Femur (tissue), 1 donor: ENCODE measurements at places on chromosomes 7 and 10.

DNA sequence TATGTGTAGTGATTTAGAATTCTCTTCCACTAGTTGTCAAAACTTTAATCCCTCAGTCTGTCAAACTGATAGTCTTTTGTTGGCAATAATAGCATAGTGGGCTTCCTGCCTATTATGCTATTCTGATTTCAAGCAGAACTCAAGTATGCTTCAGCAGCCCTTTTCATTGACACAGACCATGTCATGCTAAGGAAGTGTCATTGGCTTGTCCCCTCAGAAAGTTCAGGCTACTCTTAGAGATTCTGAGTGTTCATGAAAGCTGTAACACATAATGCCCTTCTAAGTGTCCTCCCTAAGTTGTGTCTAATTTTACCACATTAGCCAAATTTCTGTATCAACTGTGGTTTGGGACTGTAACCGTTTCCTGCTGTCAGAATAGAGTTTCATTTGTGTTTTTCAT, 198.7 kb downstream of the THSD7A start:
- DNase-seq, result no peak

- DNase-seq, result no peak
Observed at GRCh38 chr10:11759347-11759746, 17.2 kb downstream of the ECHDC3 start.

- DNase-seq, result peak; percentile 77
Observed at GRCh38 chr7:158587162-158588084, at the start of gene PTPRN2. TSS of gene PTPRN2 (minus strand) at chr7:158587823.

DNA sequence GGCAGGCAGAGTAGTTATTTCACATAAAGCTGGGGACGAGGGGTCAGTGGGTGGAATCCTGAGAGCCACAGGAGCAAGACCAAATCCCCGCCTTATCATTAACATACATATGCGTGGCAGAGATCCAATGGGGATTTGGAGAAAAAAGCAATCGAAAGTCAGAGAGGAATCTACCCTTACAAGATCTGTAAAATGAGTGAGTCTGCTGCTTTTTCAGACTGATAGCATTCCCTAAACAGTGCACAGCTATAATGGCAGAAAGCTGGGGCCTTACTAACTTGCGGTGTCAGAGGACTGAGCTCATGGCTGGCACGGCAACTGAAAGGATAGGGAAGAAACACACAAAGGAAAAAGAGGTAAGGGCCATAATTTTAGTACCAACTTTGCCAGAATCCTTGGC, 25.0 kb downstream of the GPR22 start:
- no peak for DNase-seq

DNA sequence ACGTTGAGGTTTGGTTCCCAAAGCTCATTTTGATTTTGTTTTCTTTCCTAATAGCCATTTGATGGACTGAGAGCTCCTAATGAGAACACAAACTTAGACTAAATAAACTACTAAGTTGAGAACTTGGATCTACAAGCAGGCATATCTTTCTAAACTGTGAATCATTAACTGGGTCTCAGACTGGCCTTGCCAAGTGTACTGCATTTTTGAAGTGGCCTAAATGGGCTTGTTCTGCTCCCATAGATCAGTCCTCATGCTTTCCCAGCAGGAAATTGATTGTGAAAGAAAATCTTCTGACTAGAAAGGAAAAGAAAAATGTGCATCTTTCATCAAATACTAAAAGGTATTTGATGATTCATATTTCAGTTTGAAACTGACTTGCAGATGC, 46.7 kb upstream of the RBM33 start:
- no peak for DNase-seq

DNA sequence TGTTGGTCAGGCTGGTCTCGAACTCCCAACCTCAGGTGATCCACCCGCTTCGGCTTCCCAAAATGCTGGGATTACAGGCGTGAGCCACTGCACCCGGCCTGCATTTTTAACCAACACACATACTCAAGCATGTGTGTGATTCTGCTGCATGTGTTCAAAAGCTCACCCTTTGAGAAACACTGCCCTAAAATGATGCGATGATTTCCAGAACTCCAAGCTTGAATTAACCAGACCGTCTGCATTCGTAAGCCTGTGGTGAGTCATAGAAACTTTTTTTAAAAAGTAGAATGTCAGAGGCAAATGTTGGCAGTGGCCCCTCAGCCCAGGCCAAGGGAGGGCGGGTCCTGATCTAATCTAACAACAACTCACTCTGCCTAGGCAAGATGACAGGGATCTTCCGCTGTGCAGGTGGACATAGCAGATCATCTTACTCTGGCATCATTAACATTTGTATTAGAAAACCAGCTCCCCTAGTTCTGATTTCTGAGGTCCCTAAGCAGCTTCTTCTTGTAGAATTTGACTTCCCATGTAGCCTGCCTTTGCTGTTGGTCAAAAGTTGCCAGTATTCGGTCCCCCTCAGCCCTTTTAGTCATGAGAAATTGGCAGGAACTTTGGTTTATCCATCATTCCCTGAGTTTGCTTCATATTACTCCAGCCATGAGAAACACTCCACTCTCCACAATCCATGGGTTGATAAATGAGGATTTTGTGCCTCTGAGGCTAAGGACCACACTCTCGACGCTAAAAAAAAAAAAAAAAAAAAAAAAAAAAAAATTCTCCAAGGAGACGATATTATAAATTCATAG, 190.4 kb downstream of the SKIDA1 start:
- peak; percentile 78 for DNase-seq

DNA sequence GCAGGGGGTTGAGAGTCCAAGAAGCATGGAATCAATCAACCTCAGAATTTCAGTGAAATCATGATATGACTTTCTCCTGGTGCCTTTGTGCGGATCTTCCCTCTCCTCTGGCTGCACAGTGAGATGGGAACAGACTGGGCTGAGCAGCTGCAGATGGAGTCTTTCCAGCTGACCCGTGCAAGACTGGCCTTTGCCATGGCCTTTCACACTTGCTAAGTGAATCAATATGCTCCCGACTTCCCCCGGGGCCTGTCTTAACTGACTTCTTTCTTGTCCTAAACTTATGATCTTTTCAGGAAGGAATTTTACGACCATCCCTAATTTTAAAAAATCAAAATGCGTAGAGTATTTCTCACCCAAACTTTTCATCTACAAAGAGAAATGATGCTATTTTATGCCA, 469.9 kb downstream of the GALNT17 start:
- peak; percentile 65 for DNase-seq

DNA sequence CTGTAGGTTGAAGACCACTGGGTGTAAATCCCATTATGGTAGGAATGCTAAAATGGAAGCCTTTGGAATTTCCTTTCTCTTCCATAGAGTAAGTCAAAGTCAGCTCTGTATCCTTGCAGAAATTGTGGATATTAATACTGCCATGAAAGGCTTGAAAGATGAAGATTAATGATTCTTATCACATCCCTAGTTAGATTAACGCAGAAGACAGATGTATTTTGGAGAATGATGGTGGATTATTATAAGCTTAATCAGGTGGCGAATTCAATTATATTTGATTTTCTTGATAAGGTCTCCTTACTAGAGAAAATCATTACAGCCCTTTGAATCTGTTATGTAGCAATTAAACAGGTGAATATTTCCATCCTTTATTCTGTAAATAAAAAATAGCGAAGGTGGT, 270.1 kb downstream of the PHF14 start:
- no peak for DNase-seq

- no peak for DNase-seq
Observed at GRCh38 chr7:30353532-30353931, 69.1 kb downstream of the ZNRF2 start.

DNA sequence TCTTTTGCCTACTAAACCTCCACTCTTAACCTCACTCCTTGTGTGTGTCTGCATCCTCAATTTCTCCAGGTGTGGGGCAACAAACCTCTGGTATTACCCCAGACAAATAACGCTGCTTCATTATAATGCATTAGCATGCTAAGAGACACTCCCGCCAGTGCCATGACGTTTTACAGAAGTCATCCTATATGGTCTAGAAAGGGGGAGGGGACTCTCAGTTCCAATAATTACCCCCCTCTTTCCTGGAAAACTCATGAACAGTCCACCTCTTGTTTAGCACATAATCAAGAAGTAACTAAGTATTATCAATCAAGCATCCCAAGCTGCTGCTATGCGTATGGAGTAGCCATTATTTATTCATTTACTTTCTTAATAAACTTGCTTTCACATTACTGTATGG, 364.5 kb downstream of the TYW1 start:
- DNase-seq, result no peak

GRCh38 chr7:54632696-54633095, 90.5 kb downstream of the VSTM2A start:
- DNase-seq, result no peak

DNA sequence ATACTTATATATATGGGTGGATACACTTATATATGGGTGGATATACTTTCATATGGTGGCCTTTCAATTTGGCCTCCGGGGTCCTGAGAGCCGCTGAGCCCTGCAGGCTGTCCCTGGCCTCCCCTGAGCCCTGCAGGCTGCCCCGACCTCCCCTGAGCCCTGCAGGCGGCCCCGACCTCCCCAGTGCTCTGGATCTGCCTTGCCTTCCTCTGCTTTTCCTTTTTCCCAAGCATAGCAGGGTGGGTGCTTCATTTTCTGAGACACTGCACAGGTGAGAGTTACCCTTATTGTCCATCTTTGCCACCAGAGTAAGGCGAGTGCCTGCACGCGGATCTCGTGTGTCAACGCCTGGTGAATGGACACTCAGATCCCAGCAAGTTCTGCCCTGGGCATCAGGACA, 106.6 kb downstream of the VIPR2 start:
- DNase-seq, result no peak

DNA sequence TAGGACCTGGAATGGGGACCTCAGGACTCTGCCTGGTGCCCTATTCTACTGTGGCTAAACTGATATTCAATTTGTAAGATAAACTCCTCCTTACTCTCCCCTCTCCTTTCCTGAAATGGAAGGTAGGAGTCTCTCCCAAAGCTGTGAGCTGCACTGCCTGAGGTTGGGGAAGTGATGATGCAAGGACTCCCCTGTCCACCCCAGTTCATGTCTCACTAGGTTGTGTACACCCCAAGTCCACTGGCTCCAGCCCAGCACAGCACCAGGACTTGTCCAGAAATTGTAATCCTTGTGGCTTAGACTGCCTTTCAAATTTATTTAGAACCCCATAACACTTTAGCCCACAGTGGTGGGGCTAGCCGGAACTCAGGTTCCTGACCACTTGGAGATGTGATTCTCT, 247.2 kb upstream of the CTBP2 start:
- no peak for DNase-seq

DNA sequence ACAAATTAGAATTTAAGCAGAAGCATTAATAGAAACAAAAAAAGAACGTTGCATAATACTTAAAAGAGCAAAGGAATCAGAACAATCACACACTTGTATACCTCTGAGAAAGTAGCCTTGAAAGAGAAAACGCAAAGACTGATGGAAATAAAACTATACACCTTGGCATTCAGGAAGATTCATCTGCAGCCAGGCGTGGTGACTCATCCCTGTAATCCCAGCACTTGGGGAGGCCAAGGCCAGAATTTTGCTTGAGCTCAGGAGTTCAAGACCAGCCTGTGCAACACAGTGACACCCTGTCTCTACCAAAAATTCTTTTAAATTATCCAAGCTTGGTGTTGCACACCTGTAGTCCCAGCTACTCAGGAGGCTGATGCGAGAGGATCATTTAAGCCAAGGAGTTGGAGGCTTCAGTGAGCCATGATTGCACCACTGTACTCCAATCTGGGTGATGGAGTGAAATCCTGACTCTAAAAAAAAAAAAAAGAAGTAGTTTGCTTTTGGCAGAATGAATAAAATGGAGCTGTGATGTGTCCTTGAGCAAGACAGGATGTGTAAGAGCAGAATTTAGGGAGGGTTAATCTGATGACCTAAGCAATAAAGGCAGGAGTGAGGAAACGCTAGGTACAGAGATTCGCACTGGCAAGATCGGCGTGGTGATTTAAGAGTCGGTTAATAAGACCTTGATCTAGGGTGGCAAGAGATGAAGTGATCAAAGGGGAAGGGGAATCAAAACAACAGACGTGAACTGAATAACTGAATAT, 75.8 kb upstream of the NRP1 start:
- no peak for DNase-seq

- no peak for DNase-seq
Observed at GRCh38 chr7:69844264-69844868, 246.1 kb downstream of the AUTS2 start.

DNA sequence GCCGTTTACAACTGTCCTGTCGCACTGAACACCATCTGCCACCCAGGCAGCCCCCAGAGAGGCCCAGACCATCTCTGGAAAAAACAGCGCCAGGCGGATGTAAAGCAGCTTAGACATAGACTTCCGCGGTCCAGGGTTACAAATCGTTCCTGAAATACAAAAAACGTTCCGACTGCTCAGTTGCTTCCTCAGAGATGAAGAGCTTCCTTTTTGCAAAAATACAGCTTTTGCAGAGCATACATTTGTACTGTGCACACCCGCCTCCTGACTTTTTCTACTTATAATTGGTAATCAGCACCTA, 11.4 kb downstream of the DAGLB start:
- peak; percentile 70 for DNase-seq

DNA sequence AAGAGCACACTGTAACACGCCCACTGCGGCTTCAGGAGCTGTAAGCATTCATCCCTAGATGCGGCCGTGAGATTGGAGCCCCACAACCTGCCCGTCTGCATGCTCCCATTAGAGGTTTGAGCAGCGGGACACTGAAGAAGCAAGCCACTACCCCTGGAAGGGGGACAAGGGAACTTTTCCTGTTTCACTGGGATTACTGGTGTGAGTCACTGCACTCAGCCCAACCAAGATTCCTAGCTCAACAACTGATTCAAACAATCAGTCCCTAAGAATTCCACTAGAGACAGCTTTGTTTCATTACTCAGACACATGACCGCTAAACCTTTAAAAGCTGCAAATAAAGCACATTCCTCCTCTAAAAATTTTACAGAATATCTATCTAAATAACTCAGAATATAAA, 69.8 kb downstream of the ORC5 start:
- DNase-seq, result no peak

- peak; percentile 38 for DNase-seq
Observed at GRCh38 chr10:100341953-100342626, 4.9 kb upstream of the SCD start.

GRCh38 chr10:113933894-113934532, 79.6 kb downstream of the NHLRC2 start:
- no peak for DNase-seq

- no peak for DNase-seq
Observed at GRCh38 chr10:17028798-17029197, 100.8 kb downstream of the CUBN start.

- DNase-seq, result no peak
Observed at GRCh38 chr7:69691734-69692133, 93.5 kb downstream of the AUTS2 start.

GRCh38 chr7:12738665-12739064, 51.2 kb downstream of the ARL4A start:
- no peak for DNase-seq

GRCh38 chr7:30900803-30901362, 10.8 kb upstream of the AQP1 start:
- DNase-seq, result no peak

- no peak for DNase-seq
Observed at GRCh38 chr7:129213828-129214227, 11.0 kb upstream of the AHCYL2 start.

GRCh38 chr10:5840314-5841307, 27.4 kb upstream of the GDI2 start:
- DNase-seq, result peak; percentile 71

DNA sequence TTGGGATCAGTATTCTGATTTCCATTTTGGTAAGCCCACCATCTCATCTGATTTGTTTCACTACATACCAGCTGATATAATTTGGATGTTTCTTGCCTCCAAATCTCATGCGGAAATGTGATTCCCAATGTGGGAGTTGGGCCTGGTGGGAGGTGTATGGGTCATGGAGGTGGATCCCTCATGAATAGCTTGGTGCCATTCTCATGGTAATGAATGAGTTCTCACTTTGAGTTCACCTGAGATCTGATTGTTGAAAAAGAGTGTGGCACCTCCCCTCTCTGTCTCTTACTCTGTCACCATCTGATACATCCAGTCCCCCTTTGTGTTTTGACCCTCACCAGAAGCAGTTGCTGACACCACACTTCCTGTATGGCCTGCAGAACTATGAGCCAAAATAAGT, 347.3 kb downstream of the ARL4A start:
- no peak for DNase-seq
